ENCODE measurements at places on chromosomes 2 and 18.

GRCh38 chr2:65129286-65129825 lies 550 bp downstream of the RAB1A start:
- no peak for DNase-seq

GRCh38 chr2:129812071-129812470 lies 167.4 kb upstream of the RAB6C start:
- DNase-seq = no peak

- DNase-seq = no peak
Observed at GRCh38 chr2:206876216-206876860, 63.0 kb upstream of the CPO start.

DNA sequence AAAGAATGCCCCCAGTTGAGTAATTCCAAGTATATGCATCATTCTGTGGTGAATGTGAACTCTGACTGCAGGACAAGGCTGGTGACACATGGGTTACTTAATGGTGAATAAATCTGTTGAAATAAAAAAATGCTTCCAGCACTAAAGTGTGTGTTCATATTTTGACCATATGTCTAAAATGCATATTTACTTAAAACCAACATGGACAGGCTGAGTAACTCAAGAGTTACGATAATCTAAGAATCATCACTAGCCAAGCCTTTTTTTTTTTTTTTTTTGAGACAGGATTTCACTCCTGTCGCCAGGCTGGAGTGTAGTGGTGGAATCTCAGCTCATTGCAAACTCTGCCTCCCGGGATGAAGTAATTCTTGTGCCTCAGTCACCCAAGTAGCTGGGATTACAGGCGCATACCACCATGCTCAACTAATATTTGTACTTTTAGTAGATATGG lies 47.1 kb upstream of the CCBE1 start:
- DNase-seq = no peak

DNA sequence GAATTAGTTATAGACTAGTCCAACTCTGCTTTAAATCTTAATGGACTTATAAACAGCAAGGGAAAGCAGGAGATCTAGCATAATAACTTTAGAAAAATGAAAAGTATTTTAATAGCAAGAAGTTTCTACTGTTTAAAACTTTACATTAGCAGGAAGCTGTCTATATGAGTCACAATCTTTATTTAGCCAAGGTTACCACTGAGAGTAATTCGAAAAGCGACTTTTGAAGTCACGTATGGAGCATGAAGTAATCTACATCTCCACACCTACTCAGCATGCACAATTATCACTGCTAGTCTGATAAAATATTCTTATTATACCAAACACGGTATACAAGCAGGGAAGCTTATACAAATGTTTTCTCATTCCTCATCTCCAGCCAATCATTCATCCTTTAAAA lies 515.4 kb upstream of the SOX11 start:
- DNase-seq = no peak

GRCh38 chr2:170885130-170885791 lies 43.8 kb upstream of the GORASP2 start:
- no peak for DNase-seq

DNA sequence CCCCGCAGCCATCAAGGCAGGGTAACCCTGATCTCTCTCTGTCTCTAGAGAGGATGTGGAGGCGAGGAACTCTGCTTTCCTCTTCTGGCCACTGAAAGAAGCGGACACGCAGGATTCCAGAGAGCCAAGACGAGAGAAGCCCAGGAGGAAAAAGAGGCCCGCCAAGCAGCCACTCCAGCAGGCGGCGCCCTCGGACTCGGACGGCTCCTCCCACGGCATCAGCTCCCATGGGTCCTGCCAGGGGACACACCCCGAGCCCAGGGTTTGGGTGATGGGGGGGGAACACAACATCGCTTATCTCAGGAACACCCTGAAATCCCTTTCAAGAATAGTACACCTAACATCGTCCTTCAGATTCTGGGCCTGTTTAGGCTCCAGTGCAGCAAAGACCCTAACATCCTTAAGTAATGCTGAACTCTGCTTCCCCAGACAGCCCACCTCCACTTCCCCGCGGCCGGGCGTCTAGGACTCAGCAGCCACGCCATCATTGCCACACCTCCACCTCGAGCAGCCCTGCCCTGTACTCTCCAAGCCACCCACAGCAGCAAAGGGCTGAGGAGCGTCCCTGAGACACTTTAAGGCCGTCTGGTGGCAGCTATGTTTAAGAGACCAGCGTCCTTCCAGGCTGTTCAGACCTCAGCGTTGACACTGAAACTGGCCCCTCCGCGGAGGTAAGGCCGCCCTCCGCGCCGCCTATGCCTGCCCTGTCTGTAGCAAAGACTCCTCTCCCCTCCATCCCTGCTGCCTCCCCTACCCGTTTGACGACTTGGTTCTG lies 34.3 kb upstream of the CNGA3 start:
- DNase-seq = no peak

DNA sequence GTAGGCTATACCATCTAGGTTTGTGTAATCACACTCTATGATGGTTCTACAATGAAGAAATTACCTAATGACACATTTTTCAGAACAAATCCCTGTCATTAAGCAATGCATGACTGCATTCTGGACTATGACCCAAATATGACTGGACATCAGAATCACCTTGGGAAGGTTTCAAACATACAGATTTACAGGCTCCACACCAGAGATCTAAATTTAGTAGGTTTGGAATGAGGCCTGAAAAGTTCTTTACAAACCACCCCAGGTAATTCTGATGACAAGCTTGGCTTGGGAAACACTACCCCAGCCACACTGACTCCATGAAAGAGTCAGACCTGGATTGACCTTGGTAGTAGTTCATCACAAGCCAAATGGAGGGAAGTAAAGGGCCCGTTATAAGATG lies 52.2 kb upstream of the NFE2L2 start:
- no peak for DNase-seq
